ENCODE measurements at places on chromosomes 16 and 17.

DNA sequence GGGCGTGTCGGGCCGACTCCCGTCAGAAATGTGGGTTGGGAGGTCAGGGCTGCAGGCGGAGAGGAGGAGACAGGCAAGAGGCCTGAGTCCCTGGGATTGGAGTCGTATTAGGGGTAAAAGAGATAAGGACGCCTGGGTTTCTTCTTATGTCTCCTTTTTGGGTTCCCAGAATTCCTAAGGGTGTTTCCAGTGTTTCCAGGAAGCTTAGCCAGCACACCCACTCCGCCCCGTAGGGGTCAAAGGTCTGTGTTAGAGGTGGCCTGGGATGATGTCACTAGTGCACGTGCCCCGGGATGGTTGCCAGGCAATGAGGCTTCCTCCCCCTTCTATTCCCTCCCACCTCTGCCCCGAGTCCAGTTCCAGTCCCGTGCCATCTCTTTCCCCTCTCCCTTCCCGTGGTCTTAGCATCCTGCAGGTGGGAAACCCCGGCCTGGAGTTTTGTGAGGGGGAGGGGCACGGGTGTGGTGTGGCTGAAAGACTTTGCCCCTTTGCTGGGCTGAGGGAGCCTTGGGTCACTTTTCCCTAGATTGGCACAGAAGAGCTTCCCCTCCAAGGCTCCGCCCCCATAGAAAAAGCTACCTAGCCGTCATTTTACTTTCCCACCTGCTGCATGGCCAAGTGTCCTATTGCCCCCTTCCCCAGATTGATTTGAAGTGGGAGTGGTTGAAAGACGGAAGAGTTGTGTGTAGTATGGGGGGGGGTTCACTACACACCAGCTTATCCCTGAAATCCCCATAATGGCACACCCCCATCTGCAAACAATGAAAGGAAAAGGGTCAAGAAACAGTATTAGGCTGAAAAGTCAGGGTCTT is 2.8 kb downstream of the KDM6B start:
- peak; percentile 96 for DNase-seq

GRCh38 chr16:10245002-10245401 is 62.8 kb upstream of the GRIN2A start:
- no peak for DNase-seq

DNA sequence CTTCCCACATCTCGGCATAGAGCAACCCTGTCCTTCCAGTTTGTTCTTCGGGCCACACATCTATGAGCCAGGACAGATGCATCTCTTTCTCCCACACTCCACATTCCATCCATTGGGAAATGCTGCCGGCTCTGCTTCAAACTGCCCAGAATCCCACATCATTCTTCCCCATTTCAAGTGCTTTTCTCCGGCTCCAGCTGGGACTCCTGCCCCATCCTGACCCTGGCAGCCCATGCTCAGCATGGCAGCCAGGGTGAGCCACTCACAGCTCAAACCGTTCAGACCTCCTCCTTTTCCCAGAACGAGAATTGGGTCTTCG is 132.8 kb upstream of the SDK2 start:
- no peak for DNase-seq

- DNase-seq: no peak
Measured at GRCh38 chr16:56691885-56692284, 9.6 kb downstream of the MT1X start.

- no peak for DNase-seq
Measured at GRCh38 chr17:44915321-44915726, at the start of gene GFAP. GFAP (minus strand) TSS chr17:44915500; CDS start chr17:44915486, 14 bp downstream.

All from muscle of leg (tissue), 16 donors.